ENCODE measurements at places on chromosomes 3 and 15.

DNA sequence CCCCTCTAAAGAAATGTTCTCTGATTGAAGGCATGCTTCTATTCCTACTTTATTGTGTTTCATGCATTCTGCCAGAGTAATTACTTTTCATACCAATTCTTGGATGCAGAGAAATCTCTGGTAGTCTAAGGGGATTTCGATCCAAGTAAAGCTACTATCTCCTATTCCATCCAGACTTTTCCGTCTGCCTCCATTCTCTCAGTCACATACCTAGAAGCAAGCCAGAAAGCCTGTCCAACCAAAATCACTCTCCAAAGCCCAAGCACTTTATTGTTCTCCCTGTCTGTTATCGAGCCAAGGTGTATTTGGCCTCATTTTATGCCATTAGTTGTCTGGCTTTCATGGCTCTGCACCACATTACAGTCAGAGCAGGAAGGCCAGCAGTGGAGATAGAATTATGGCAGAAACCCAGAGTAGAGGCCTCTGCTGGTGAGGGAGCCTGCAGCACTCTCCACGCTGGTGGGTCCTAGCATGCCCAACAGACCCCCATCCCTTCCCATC, 95.9 kb downstream of the SLC49A4 start:
- DNase-seq: no peak

- no peak for DNase-seq
These were observed 260.1 kb upstream of the RASGRP1 start for GRCh38 chr15:38824719-38825118.

GRCh38 chr3:120348991-120349854, at the start of gene LRRC58:
LRRC58 (minus strand) TSS chr3:120349354; CDS start chr3:120349243, 111 bp downstream.
- peak; percentile 52 for DNase-seq

- no peak for DNase-seq
These were observed 72.0 kb upstream of the LRTM1 start for GRCh38 chr3:54999811-55000210.

DNA sequence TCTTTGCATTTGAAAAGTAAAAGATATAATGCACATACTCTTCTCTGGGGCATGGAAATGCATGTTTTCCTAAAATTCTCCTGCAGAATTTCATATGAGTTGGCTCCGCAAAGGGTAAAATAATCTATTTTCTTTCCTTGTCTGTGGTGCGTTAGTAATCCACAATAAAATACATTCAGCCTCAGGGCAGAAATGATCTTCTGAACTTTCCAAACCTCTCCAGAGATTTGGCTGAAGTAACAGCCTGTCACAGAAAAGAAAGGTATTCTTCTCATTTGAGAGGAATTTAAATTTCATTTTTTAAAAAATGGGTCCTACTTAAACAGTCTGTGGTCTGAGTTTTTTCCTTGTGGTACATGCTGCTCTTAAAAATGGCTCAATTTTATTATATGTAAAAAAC, 182.7 kb upstream of the DCBLD2 start:
- no peak for DNase-seq

- no peak for DNase-seq
These were observed 1.7 kb downstream of the BNC1 start for GRCh38 chr15:83282776-83283137.

Measured in cortex of kidney (tissue), 1 donor.